COLO829 (cell line): ENCODE measurements at places on chromosomes 11 and 22.

DNA sequence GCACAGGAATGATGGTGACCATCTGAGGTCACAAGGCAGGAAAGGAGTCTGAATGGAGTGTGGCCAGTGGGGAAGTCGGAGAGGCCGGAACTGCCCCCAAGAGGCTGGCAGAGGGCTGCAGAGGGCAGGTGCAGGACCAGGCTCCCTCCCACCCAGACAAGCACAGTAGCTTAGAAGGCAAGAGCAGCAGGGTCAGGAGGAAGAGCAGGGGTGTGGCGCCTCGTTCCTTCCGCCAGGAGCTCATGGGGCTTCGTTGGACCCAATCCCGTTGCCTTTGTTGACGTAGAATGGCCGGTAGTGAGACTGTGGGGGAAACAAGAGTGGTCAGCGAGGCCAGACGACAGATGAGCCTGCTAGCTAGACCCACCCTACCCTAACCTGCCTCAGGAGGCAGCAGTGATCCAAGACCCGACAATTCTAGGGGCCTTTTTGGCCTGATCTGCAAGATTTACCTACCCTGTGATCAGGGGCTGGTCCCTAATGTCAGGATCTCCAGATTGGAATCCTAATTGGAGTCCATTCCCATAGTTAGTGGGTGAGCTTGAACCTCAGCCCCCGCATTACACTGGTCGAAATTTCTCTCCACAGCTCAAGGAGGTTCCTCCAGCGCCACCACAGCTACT, 25.6 kb downstream of the TRIM29 start:
- no peak for DNase-seq

- DNase-seq, result peak; percentile 85
Measured at GRCh38 chr11:30406978-30407762, 84.3 kb downstream of the ARL14EP start.

DNA sequence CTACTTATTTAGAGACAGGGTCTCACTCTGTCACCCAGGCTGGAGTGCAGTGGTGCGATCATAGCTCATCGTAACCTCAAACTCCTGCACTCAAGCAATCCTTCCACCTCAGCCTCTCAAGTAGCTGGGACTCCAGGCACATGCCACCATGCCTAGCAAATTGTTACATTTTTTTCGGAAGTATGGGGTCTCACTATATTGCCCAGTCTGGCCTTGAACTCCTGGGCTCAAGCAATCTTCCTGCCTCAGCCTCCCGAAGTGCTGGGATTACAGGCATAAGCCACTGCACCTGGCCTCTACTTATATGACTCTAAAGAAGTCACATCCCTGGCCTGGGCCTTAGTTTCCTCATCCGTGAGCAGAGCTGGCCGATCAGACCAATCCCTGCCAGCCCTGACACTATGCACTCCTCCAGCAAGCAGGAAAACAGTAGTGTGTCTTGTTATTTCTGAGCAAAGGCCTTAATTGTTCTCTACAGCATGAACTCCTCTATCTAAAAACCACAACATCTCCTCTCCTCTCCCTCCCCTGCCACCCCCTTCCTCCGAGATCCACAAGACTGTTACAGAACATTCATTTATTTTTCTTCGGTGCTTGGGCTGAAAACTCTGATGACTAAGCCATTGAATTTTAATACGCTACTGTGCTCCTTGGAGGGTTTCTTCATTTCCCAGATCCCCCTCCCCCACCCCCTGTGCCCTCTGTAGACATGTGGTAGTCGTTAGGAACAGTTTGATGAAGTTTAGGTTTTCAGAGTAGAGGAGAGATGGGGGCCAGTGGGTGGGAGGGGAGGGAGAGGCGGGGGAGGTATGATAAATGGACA, 91.5 kb downstream of the ABTB2 start:
- peak; percentile 94 for DNase-seq

DNA sequence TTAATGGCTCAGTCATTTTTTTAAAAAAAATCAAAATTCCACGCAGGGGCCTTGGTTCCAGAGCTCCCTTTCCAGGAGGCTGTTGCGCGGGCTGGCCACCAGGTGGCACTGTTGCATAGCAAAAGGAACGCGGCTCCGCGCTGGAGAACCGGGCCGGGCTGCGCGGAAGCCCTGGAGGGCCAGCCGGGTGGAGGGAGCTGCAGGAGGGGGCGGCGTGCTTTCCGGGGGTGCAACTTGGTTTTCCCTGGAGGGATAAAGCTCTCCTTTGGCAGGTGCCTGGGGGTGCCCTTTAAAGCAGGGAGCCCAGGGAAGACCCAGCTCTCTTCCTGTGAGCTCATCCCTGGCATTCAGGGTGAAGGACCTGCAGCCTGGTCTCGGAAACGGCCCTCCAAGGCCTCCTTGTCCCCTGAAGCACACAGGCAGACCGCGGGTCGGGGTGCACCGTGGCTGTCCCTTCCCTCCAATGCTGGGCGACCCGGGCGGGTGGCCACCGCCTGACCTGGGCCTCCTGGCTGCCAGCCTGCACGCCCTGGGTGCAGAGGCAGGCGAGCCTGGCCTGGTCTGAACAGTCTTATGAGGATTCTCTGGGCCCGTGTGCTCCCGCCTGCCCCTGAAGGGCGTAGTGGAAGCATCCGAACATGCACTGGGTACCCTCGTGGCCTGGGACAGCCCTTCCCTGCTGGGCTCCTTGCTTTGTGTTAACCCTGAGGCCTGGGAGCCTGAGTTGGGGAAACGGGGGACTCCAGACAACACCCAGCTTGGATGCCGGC, 23.4 kb downstream of the KRTAP5-5 start:
- DNase-seq, result peak; percentile 67

GRCh38 chr11:73187854-73188253, 30.2 kb upstream of the P2RY2 start:
- no peak for DNase-seq

GRCh38 chr11:3867209-3868091, 12.0 kb downstream of the STIM1 start:
- no peak for DNase-seq

GRCh38 chr11:125281831-125282595, 117.5 kb downstream of the PKNOX2 start:
- DNase-seq, result no peak

DNA sequence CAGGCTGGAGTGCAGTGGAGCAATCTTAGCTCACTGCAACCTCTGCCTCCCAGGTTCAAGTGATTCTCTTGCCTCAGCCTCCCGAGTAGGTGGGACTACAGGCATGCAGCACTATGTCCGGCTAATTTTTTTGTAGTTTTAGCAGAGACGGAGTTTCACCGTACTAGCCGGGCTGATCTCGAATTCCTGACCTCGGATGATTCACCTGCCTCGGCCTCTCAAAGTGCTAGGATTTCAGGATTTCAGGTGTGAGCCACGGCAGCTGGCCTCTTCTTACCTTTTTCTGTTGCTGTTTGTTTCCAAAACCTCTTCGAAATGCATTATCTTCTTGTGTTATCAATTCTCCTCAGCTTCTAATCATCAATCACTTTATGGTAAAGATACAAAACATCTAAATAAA, 22.1 kb upstream of the TMEM135 start:
- DNase-seq, result no peak
